ENCODE measurements at places on chromosomes 1 and 21.

DNA sequence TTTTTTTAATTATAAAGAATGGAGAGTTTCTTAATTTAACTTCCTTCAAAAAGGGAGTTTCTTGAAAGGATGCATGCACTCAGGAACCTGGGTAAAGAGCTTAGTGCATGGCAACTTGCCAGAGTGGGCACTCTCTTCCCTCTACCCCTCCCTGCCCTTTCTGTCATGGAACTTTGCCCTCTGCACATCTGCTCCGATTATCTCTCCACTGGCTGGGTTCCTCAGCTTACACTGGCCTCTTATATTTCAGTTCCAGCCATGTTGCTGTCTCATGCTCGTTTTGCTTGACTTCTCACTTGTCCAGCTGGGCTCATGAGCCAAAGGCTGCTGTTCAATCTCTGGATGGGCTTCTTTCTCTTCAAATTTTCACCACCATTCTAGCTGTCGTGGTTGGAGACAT is 87.0 kb downstream of the NCAM2 start:
- DNase-seq, result no peak

DNA sequence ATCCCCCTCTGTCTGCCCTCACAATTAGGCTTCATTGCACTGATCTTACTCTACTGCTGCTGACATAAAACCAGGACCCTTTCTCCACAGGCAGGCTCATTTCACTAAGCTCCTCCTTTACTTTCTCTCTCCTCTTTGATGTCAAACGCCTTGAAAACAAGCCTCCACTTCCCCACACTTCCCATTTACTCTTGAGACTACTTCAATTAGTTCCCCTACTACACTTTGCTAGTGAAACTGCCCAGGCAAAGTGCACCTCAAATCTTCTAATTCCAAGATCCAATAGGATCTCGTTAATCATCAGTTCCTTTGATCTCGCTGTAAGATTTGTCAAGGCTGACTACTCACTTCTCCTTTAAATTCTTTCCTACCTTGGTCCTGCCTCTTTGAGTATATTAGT is 5.9 kb upstream of the CDC20 start:
- DNase-seq, result no peak

- DNase-seq, result no peak
Observed at GRCh38 chr1:92362970-92363369, 64.1 kb downstream of the RPAP2 start.

DNA sequence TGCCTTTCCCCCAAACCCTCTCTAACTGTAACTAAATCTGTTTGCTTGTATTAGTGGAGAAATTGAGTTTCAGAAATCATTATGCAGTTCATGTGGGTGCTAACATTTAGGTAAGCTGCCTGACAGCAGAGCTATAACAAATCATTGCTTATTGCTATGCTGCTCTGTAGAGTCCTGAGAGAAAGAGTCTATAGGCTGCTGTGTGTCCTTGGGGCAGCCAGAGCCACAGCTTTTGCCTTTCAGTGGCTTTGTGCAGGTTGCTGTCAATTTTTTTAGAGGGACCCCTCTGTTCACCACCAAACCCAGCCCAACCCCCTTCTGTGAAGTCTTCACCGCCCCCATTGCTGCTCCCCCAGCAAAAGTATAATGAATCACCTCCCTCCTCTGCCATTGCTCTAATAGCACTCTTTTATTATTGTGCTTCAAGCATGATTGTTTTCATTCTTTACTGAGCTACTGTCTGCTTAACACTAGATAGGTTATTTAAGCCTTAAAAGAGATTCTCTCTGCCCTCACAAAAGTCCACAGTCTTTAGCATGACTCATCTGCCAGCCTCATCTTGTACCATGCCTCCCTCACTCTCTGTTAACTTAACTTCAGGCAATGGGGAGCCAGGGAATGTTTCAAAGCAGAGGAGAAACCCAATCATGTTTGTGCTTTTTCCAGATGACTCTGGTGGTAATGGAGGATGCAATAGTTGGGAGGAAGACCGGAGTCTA is 38.6 kb downstream of the DIRAS3 start:
- DNase-seq, result no peak

DNA sequence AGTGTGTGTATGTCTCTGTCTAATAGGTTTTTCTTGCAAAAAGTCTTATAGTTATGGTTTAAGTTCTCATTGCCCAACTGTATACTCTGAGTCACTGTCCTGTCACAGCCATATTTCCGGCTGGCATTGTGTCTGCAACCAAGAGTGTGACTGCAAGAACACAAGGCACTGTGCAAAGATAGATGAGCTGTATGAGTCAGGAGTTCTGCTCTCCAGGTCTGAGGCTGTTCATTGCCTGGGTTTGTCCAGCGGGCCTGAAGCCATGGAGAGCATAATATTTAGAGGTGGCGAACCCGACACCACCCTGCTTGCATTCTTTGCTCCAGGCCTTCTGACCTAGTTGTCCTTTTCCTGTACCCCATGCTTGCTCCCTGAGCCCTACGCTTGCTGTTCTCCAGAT is 50.9 kb upstream of the CNIH3 start:
- no peak for DNase-seq

- DNase-seq, result no peak
Observed at GRCh38 chr1:20380616-20381035, 90.0 kb downstream of the VWA5B1 start.

GRCh38 chr1:227940791-227941241 is 6.9 kb downstream of the WNT9A start:
- DNase-seq, result no peak

GRCh38 chr1:245946905-245947304 is 560.2 kb downstream of the SMYD3 start:
- DNase-seq, result no peak

DNA sequence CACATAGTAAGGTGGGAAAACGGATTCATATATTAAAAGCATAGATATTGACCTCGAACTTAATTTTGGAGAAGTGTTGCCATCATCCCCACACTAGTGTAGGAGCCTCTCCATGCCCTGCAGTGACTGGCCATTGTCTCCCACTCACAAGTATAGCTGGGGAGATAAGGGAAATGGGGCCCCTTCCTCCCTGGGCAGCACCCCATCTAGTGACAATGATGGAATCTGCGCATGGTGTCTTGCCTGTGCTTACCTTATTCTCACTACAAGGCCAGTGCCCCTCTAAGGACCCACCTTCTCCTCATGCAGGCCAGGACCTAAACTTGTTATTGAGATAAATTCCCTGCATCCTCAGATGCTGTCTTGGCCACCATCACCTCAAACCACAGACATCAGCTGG is 374.9 kb downstream of the NTNG1 start:
- DNase-seq, result no peak

- no peak for DNase-seq
Observed at GRCh38 chr1:219324171-219324570, 150.5 kb downstream of the LYPLAL1 start.

DNA sequence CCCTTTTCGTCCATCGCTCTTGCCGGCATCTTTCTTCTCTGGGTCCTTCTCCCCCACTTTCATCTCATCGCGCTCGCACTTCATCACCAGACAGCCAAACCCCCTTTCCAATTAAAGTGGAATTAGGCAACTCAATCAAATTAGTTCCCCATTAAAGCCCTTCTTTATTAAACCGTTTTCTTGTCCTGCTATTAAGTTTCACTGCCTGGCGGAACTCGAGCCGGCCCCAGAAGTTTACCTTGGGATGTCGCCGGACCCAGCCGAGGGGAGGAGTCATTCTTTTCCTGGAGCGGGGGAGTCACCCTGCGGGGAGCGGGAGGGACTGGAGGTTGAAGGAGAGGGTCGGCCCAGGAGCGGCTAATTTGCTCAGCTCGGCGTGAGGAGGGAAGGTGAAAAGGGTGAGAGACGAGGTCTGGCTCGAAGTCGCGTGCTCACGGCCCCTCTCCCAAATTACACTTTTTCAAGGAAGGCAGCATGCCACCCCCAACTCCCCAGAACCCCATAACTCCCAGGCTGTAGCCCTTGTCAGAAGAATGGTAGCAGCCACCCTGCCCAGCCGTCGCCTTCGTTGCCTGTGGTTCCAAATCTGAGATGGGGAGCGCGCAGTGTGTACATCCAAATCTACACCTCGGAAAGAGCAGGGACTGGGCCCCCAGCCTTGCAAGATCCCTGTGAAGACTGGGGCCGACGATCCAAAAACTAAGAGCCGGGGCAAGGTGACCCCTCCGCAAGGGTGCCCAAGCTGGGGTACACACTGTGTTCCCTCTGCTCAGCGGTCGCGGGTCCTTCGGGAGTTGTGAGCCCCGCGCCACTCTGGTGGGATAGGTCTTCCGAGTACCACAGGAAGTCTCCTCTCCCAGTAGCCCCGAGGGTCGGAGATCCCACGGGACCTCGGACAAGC is 6.4 kb downstream of the DMRTA2 start:
- no peak for DNase-seq

GRCh38 chr1:1542766-1543705 is 2.6 kb upstream of the TMEM240 start:
- DNase-seq, result no peak

Data from SHP77 (cell line).